ENCODE measurements at places on chromosomes 3 and 15. TPM values are rescaled to one million over a fixed set of nuclear protein-coding genes. Genes with fewer than 3 reads are reported as not detected.

Gene ARGFX
- total RNA-seq, result not detected

Gene LRRIQ4
- total RNA-seq, result not detected

Gene FGF7
- total RNA-seq, result 6.5 TPM

Gene PXYLP1
- 3.7 TPM for total RNA-seq

Gene GALNT15
- total RNA-seq, result 2.1 TPM

- peak; percentile 96 for DNase-seq
Measured at GRCh38 chr3:154795582-154795981, 284.5 kb upstream of the MME start.

GRCh38 chr15:55907797-55908196 is 85.6 kb downstream of the NEDD4 start:
- DNase-seq, result peak; percentile 99

DNA sequence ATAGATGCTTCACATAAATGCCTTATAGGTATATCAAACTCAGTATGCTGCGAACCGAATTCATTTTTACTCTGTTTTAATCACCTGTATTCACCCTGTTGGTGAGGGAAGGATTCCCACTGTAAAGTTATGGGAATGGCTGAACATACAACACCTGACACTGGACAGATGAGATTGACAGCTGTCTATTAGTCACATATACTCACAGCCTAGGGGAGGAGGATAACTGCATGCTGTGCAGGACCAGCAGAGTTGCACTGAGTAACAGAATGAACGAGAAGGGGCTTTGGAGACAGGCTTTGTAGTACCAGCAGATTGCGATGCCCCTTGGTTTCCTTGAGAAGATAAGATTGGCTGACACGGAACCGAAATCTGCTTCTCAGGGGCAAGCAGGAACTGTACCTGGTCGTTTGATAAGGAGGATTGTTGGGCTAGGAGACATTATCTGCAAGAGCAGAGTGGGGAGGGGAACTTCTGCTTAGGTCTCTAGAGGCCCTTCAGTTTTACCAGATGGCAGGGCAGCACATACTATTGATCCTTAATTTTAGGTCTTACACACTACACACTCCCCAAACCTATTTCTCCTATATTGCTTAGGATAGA is 43.5 kb upstream of the SLC22A13 start:
- DNase-seq, result no peak

DNA sequence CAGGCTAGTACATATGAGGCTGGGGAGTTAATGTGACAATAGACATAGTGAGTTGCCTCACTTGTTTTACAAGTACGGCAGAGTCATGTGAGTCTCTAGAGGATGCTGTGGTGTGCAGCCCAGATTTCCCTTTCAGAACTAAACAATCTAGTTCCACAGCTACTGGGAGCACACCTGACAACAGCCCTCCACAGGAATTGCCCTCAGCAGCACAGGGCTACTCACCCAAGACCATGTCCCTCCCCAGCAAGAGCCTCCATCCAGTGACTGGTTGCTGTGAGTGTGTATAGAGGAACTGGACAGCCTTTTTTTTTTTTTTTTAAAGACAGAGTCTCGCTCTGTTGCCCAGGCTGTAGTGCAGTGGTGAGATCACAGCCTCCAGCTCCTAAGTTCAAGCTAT is 40.2 kb upstream of the UBE2E2 start:
- no peak for DNase-seq

DNA sequence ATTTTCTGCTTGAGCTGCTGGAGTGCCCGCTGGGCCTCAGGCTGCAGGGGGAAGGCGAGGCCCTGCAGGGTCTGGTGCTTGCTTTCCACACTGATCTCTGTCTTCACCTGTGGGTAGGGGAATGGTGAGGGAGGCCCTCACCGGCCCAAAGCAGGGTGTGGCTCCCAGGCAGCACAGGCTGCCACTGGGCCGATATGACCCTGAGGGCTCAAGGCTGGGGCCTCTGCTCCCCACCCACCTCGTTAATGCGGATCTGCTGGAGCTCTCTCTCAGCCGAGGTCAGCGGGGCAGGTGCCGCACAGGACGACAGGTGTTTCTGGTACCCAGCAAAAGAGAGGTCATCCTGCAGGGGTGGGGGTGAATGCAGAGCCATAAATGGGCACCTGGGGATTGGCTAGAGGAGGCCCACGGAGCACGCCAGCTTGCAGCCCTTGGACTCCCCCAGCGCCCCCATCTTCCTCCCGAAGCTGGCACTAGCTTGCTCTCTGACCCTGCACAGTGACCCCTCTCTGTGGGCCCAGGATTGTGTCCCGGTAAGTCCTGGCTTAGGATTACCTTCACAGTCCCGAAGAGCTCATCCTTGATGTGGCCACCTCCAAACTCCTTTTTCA is 5.5 kb upstream of the TLR9 start:
- DNase-seq, result no peak

GRCh38 chr3:150168698-150169097 is 198.0 kb upstream of the PFN2 start:
- DNase-seq, result no peak

GRCh38 chr15:69520067-69520466 is 67.4 kb downstream of the RPLP1 start:
- no peak for DNase-seq

DNA sequence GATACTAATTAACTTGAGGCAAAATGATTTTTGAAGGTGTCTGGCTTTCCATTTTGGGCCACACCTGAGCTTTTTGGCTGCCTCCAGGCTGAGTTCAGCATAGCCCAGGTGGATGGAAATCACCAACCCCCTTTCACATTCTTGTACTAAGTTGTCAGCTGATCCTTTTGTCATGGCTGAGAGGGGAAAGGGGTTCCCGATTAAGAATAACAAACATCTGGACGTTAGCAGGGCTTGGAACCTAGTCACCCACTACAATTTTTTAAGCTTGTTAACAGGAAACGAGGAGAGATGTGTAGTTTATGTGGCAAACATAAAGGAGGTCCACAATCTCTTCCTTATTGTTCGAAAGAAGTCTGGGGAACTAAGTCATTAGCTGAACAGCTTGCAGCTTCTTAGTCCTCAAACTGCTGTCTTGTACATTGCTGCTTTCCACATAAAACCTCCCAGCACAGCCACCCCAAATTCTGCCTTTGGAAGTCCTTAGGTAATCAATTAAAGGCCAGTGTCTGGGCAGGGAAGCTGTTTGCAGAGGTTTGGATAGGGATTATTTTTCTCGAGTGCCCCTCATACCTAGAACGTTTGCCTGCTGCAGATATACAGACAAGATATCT is 5.0 kb downstream of the NR2F2 start:
- no peak for DNase-seq

Data from LHCN-M2 (cell line).